Kidney epithelial cell (primary cell): ENCODE measurements at places on chromosomes 1 and 21. TPM values are rescaled to one million over a fixed set of nuclear protein-coding genes. Genes with fewer than 3 reads are reported as not detected.

GRCh38 chr21:42291751-42292562 lies 23.3 kb downstream of the TFF3 start:
- DNase-seq = no peak

- DNase-seq = no peak
These were observed 26.6 kb upstream of the RPF1 start for GRCh38 chr1:84452436-84452835.

DNA sequence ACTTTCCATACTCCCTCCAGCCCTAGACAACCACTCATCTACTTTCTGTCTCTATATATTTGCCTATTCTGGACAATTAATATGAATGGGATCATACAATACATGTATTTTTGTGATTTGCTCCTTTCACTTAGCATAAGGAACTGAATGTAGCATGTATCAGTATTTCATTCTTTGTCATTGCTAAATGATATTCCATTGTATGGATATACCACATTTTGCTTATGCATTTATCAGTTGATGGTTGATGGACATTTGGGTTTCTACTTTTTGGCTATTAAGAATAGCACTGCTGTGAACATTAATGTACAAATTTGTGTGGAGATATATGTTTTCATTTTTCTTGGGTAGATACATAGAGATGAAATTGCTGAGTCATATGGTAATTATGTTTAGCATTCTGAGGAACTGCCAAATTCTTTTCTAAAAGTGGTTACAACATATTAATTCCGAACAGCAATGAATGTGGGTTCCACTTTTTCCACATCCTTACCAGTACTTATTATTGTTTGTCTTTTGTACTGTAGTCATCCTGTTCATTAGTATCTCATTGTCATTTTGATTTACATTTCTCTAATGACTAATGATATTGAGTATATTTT lies 121.0 kb downstream of the LRRC40 start:
- DNase-seq = no peak

OR2L13 gene
- total RNA-seq = not detected in 2 replicates

GBP3 gene
- 28.5 and 39.4 TPM in 2 replicates for total RNA-seq

GRCh38 chr21:45140346-45140940 lies 66.1 kb downstream of the ADARB1 start:
- peak; percentile 74 for DNase-seq

OPRD1 gene
- total RNA-seq = 0.21 and 0.34 TPM in 2 replicates

DNA sequence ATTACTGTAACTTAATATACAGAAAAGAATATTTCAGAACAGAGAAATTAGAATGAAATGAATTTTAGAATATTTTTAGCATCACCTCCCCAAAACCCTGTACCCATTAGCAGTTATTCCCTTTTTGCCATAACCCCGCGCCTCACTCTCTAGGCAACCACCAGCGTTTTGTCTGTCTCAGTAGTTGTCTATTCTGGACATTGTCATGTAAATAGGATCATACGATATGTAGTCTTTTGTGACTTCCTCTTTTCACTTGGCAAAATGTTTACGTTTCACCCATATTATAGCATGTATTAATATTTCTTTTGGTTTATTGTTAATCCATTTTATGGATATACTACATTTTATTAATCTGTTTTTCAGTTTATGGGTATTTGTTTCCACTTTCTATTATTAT lies 24.9 kb downstream of the SOAT1 start:
- no peak for DNase-seq
